Vagina (tissue), 2 donors: ENCODE measurements at places on chromosomes 1 and 21.

GRCh38 chr1:184399192-184399847 lies 12.5 kb downstream of the C1orf21 start:
- DNase-seq: no peak

- no peak for DNase-seq
These were observed 11.2 kb upstream of the ACBD6 start for GRCh38 chr1:180513531-180513930.

GRCh38 chr1:211493876-211494653 lies 2.1 kb upstream of the RD3 start:
- DNase-seq: no peak

- no peak for DNase-seq
These were observed 354.7 kb downstream of the LMO4 start for GRCh38 chr1:87683196-87683956.

DNA sequence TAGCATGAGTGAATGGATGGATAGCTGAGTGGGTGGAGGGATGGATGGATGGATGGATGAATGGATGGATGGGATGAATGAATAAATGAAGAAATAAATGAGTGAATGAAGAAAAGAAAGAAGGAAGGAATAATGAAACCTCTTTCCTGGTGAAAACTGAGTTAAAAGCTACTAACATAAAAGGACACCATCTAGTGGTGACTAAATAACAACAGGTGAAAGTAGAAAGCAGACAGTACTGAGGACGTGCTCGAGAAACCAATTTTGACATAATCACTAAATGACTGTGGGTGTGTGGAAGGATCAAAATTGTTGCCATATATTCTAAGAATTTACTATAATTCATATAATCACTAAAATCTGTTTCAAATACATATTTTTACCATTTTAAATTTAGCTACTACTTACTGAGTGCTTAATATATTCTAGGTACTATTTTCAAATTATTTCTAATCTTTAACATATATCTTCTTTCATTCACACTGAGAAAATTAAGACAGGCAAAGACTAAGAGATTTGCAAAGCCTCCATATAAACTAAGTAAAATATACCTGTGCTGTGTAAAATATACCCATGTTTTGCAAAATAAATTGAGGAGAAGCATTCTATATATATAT lies 522.9 kb downstream of the LRRIQ3 start:
- no peak for DNase-seq

DNA sequence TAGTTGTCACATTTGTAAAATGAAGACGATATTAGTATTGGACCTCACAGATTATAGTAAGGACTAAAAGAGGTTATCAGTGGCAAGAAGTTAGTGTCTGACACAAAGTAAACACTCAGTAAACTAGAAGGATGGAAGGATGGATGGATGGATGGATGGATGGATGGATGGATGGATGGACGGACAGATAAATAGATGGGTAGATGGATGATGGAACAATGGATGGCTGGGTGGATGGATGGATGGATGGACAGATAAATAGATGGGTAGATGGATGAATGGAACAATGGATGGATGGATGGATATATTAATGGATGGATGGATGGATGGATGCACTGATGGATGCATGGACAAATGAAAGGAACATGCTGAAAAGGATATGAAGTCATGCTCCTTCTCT lies 22.3 kb upstream of the KAZN start:
- no peak for DNase-seq

GRCh38 chr1:8970870-8971337 lies 25.2 kb downstream of the CA6 start:
- no peak for DNase-seq
